ENCODE measurements at places on chromosomes 13 and 19. TPM values are rescaled to one million over a fixed set of nuclear protein-coding genes. Genes with fewer than 3 reads are reported as not detected.

DNA sequence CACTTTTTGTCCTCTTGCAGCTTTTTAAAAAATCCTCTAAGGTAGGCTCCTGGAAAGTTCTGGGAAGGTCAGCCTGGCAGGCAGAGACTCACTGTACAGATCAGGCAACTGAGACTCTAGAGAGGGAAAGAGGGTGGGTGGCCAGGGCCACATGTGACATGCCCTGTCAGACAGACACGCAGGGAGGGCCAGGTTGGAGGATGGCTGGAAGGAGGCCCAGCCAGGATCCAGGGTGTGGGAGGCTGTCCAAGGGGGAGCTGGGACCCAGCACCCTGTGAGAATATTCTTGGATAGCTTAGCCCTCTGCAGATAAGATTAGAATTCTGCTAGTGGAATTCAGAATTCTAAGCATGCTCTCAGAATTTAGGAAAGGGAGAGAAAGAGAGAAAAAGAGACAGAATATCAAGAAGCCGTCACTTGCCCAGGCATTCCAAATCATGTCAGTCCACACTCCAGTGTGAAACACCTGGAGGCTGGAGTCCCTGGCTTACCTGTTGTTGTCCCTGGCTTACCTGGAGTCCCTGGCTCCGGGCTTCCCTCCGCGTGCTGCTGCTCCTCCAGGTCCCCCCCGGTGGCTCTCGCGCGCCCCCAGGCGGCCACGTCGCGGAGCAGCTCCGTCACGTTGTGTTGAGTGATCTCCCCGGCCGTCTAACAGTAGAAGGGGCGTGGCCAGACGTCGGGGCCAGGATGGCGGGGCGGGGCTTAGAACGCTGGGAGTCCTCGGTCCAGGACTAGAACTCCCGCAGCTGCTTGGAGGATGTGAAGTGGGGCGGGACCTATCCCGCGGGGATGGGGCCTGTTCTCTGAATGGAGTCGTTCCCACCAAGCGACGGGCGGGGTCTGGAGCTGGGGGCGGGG is 2.8 kb upstream of the TNNI3 start:
- peak; percentile 87 for ATAC-seq

DNA sequence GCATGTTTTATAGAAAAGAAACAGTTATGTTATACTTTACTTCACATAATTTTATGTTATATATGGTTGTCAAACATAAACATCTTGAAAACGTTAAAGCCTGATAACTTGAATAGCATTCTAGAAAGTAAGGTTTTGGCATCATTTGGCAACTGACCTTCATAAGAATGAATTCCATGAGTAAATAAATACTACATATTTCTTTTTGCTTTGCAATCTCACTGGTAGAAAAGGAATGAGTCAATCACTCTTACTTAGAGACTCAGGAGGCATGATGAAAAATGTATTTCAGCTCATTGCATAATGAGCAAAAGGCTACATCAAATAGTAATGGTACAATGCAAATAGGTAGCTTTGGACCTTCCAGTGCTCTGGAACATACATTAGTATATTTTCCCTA is 1381.9 kb downstream of the EFNB2 start:
- no peak for ATAC-seq

The PTPRH gene
- total RNA-seq, result 3.6 TPM

DNA sequence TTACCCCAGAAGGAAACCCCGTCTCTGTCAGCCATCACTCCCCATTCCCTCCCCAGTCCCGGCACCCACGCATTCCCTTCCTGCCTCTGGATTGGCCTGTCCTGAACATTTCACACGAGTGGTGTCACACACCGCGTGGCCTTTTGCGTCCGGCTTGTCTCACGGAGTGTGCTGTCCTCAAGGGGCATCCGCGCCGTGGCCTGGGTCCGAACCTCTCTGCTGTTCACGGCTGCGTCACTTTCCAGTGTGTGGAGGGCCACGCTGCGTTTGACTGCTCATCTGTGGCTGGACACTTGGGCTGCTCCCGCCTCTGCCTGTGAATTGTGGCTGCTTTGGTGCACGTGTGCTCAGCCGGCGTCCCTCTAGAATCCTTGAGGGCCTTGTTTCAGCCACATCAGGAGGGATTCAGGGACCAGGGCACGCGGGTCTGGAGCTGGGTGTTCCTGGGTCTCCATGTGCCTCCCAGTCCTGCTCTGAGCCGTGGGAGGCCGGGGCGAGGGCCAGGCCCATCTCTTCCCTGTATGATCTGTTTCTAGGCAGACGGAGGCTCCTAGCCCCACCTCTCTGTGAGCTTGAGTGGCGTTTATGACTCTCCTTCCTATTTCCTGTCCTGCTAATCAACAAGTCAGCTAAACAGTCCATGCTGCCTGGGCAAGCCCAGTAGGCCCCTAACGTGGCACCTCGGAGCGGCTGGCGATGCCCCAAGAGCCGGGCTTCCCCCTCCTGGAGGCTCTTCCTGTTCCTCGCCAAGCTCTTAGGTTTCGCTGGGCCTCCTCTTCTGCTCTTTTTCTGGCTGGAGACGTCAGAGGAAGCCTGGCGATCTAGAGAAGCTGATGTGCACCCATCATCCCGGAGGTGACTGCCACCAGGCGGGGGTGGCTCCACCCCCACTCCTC is 8.1 kb downstream of the STK11 start:
- ATAC-seq, result peak; percentile 74

The METTL21C gene
- not detected for total RNA-seq

The NDUFB7 gene
- 186 TPM for total RNA-seq

The TEKTIP1 gene
- total RNA-seq, result 0.84 TPM

DNA sequence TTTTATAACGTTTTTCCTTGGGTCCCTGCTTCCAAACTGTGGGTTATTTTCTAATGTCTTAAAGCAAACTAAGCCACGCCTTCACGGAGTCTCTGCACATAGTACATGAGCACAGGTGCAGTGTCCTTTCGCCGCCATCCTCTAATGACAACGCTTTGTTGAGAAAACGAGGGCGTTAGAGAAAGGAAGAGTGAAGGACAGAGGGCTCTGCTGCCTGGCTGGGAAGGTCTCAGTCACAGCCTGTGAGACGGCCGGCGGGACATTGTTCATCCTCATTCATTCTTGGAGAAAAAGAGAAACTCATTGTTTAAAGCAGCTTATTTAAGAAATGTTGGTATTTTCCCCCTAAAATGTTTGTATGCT is 9.5 kb downstream of the IL17D start:
- ATAC-seq, result no peak

GRCh38 chr19:4676955-4677731 is 7.0 kb upstream of the MYDGF start:
- ATAC-seq, result peak; percentile 48

- ATAC-seq, result no peak
These were observed 372.0 kb downstream of the EFNB2 start for GRCh38 chr13:106163426-106163825.

The C5AR2 gene
- total RNA-seq, result 1.7 TPM

All from esophagus mucosa (tissue), 1 donor.